Neural progenitor cell (in vitro differentiated cells): ENCODE measurements at places on chromosomes 7 and 10. TPM values are rescaled to one million over a fixed set of nuclear protein-coding genes. Genes with fewer than 3 reads are reported as not detected.
A peak's percentile ranks its signal among the peaks of the same experiment; 100 is the strongest.

GRCh38 chr10:101564490-101564991 is 23.5 kb downstream of the POLL start:
- no peak overlapping the region for H3K27ac ChIP-seq
- no peak for DNase-seq
- H3K4me1 ChIP-seq: peaks cover 15% of the 10 kb centered on the region
- H3K27me3 ChIP-seq: peaks cover 51% of the 10 kb centered on the region
- no peaks in the 10 kb centered on the region for H3K36me3 ChIP-seq

The CALHM1 gene
- 0.06 TPM in 1 of 2 replicates, not detected in the other for total RNA-seq

The TRIM50 gene
- not detected in 2 replicates for total RNA-seq

DNA sequence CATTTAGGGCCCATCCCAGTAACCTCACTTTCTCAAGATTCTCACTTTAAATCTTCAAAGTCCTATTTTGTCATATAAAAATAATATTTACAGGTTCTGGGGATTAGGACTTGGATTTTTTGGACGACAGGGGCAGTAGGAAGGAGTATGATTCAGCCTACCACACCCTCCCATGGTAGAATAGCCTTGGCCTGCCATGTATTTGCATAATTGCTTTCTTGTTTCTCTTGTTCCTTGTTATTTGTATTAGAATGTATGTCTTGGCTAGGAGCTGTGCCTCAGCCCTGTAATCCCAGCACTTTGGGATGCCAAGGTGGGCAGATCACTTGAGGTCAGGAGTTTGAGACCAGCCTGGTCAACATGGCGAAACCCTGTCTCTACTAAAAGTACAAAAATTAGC is 92.5 kb downstream of the ELAPOR2 start:
- no peaks in the 10 kb centered on the region for H3K27me3 ChIP-seq
- no peak overlapping the region for H3K4me3 ChIP-seq
- DNase-seq: no peak
- no peaks in the 10 kb centered on the region for H3K36me3 ChIP-seq
- H3K4me1 ChIP-seq: peaks cover 80% of the 10 kb centered on the region

- peak overlapping the region; percentile 94 for H3K27ac ChIP-seq
- H3K4me1 ChIP-seq: peaks cover 97% of the 10 kb centered on the region
- H3K36me3 ChIP-seq: peaks cover 3% of the 10 kb centered on the region
- H3K4me3 ChIP-seq: peak overlapping the region; percentile 41
These were observed 10.6 kb downstream of the GLI3 start for GRCh38 chr7:42226354-42226941.

DNA sequence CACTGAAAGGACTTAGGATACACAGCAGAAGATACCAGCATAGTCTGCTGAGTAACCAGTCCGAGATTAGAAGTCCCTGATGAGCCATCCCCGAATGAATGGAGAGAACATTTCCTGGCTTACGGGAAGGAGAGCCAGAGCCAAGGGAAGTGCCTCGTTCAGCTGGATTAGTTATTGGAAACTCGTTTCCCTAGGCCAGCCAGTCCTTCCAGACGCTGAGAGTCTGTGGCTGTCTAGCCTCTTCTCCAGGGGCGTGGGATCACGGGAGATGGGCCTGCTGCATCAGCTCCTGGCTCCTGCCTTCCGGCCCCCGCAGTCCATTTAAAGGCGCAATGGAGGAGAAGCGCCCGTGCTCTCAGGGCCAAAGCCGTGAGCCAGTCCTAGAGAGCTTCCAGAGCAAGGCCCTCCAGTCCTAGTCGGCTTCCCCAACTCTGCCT is 712.8 kb downstream of the PARD3 start:
- DNase-seq: no peak
- no peak overlapping the region for H3K27ac ChIP-seq
- no peak overlapping the region for H3K4me3 ChIP-seq
- no peaks in the 10 kb centered on the region for H3K27me3 ChIP-seq
